ENCODE measurements at places on chromosomes 3 and 15. TPM values are rescaled to one million over a fixed set of nuclear protein-coding genes. Genes with fewer than 3 reads are reported as not detected.

Gene PRICKLE2
- total RNA-seq, result 12.9 TPM

Gene RPL29
- total RNA-seq, result 1,471 TPM

Gene CDHR4
- total RNA-seq, result 0.12 TPM

Gene HGD
- total RNA-seq, result 1.2 TPM

Gene SAMMSON
- total RNA-seq, result not detected

Gene CPLX3
- total RNA-seq, result not detected

Gene GRM2
- 6.6 TPM for total RNA-seq

Gene AGTR1
- total RNA-seq, result 2.1 TPM

Gene ONECUT1
- 36.5 TPM for total RNA-seq

Gene ZNF662
- total RNA-seq, result not detected

Gene GOLGA8G
- not detected for total RNA-seq

Gene SUSD5
- 2.1 TPM for total RNA-seq

Gene NANOGP8
- total RNA-seq, result 0.34 TPM

Gene NFKBIZ
- total RNA-seq, result 6.2 TPM

Gene CDCP1
- total RNA-seq, result not detected

Gene DPPA4
- 155 TPM for total RNA-seq

Gene RETNLB
- not detected for total RNA-seq

Gene MESP1
- total RNA-seq, result 1.2 TPM

Gene ZNF385D
- total RNA-seq, result 2.1 TPM

Gene IFT122
- 49.3 TPM for total RNA-seq

Gene OPA1
- 60.8 TPM for total RNA-seq

Gene PDCD6IP
- total RNA-seq, result 142 TPM

Gene PLCB2
- 8.7 TPM for total RNA-seq

Gene CCR3
- total RNA-seq, result not detected

Gene ZNF860
- total RNA-seq, result 0.27 TPM

Gene CCDC39
- not detected for total RNA-seq

Gene GMNC
- total RNA-seq, result not detected

Gene FEZF2
- total RNA-seq, result 0.28 TPM

Gene SLC24A5
- total RNA-seq, result not detected

Gene ATRIP
- 22.1 TPM for total RNA-seq

Gene CCDC80
- total RNA-seq, result 49.8 TPM
